Left colon (tissue), 2 donors: ENCODE measurements at places on chromosomes 16 and 17. TPM values are rescaled to one million over a fixed set of nuclear protein-coding genes. Genes with fewer than 3 reads are reported as not detected.

The C17orf78 gene
- not detected for total RNA-seq

The HS3ST3A1 gene
- 0.92 TPM for total RNA-seq

The MYCBPAP gene
- total RNA-seq: 2.8 TPM

The KRT36 gene
- total RNA-seq: 0.27 TPM
